Stimulated activated CD4-positive, alpha-beta T cell treated with anti-CD3 and anti-CD28 coated beads, TNF-alpha, amount 100 ng/mL, for 1 hour (primary cell): ENCODE measurements at places on chromosomes 12 and 14.

GRCh38 chr12:66663611-66664010, 15.3 kb downstream of the GRIP1 start:
- no peak for DNase-seq

DNA sequence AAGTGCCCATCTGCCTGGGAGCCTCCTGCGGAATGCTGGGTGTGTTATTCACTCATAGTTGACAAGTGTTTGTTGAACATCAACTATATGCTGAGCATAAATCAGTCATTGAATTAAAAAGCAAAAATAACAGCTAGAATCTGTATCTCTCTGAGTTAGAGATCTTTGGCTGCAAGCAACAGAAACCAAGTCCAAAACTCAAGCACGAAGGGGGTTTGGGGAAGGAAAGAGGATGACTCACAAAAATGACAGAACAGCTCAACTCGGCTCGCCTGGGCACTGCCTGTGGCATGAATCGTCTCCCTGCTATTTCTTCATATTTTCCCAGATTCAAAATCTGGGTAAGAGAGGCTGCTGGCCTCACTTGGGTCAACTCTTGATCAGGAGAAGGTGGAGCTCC, 72.6 kb upstream of the NCOR2 start:
- DNase-seq, result no peak

DNA sequence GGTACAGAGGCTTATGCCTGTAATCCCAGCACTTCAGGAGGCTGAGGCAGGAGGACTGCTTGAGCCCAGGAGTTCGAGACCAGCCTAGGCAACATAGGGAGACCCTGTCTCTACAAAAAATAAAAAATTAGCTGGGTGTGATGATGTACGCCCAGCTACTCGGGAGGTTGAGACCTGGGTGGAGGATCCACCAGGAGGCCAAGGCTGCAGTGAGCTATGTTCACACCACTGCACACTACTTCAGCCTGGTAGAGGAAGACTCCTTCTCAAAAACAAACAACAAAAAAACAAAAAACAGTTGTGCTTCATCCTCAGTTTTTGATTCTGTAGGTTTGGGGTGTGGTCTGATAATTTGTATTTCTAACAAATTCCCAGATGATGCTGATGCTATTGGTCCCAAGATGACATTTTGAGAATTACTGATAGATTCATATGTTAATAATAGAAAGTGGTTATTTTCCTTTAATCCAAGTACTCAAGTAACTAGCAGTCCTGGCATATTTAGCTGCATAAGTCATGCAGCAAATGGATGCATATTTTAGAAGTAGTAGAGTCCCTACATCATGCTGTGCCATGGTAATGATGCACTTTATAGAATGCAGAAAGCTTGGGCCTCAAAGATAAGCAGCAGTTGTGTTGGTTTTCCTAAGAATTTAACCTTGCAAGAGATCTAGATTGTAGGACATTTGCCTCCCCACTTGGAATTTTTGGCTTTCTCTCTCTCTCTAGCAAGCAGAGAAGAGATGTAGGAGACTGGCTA, 76.1 kb upstream of the PAWR start:
- no peak for DNase-seq

DNA sequence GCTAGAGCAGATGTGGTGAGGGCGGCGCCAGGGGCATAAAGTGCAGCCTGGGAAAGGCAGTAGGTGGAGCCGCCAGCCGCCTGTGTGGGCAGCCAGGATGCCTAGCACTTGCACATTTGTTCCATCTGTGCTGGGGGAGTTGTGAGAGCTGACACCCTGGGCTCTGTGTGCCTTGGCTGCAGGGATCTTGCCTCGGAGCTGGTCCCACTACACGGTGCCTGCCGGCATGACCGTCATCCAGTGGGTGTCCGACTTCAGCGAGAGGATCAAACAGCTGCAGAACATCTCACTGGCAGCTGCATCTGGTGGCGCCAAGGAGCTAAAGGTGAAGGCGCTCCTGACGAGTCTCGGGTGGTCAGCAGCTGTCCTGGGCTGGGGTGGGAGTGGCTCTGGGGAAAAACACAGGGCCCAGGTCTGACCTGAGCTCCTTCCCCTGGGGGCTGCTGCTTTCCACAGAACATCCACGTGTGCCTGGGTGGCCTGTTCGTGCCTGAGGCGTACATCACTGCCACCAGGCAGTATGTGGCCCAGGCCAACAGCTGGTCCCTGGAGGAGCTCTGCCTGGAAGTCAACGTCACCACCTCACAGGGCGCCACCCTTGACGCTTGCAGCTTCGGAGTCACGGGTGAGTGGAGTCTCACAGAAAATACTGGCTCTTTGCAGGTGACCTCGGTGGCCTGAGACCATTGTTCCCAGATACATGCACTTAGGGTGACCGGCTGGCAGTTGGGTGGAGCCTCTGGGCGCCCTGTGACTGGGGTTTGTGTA, 37.4 kb downstream of the HSP90AA1 start:
- DNase-seq, result no peak

GRCh38 chr14:74654931-74655330, 42.9 kb upstream of the LTBP2 start:
- DNase-seq, result no peak
